AG09309 (cell line): ENCODE measurements at places on chromosomes 4 and X.
A peak's percentile ranks its signal among the peaks of the same experiment; 100 is the strongest.

DNA sequence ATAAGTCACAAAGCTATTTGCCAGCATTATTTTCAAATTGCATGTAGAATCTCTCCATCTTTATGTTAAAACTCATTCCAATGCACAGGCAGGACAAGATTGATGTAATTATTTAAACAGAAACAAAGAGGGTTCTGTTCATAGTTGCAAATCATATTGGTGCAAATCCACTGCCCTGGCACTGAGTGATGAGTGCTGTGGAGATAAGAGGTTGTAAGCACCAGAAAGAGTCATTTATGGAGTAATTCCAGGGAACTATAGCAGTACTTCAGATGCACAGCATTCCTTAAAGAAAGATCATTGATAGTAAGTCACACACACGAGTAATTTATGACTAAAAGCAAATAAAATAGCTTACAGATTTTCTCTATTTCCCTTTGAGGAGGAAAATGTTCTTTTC is 337.7 kb upstream of the CTSO start:
- peak; percentile 24 for DNase-seq

- no peak for DNase-seq
These were observed 115.0 kb upstream of the SHISA3 start for GRCh38 chr4:42282081-42282901.

- no peak for DNase-seq
These were observed 32.4 kb upstream of the PPP2R3B start for GRCh38 chrX:418927-419729.

- no peak for DNase-seq
These were observed 149.3 kb downstream of the NWD2 start for GRCh38 chr4:37393889-37394288.

DNA sequence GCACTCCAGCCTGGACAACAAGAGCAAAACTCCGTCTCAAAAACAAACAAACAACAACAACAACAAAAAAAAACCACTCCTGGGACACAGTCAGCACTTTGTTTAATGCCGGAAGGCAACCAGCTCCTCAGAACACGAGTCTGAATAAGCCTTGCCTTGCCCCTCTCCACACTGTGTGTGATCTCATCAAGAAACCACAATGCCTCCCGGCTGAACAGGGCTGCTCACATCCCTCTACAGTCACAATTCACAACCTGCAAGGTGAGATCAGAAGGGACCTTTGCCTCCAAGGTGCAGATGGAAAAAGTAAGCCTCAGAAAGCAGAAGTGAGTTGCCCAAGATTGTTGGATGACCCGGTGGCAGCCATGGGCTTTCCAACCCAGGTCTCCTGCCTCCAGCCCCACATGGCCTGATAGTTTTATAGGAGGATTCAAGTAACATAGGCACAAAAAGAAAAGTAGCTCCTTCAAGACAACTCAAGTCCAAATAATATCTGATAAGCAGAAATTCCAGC is 80.8 kb downstream of the JAKMIP1 start:
- DNase-seq, result no peak

- no peak for DNase-seq
These were observed 744.6 kb upstream of the IGFBP7 start for GRCh38 chr4:57854748-57855147.

GRCh38 chrX:11397680-11398079 is 104.5 kb downstream of the AMELX start:
- DNase-seq, result no peak

DNA sequence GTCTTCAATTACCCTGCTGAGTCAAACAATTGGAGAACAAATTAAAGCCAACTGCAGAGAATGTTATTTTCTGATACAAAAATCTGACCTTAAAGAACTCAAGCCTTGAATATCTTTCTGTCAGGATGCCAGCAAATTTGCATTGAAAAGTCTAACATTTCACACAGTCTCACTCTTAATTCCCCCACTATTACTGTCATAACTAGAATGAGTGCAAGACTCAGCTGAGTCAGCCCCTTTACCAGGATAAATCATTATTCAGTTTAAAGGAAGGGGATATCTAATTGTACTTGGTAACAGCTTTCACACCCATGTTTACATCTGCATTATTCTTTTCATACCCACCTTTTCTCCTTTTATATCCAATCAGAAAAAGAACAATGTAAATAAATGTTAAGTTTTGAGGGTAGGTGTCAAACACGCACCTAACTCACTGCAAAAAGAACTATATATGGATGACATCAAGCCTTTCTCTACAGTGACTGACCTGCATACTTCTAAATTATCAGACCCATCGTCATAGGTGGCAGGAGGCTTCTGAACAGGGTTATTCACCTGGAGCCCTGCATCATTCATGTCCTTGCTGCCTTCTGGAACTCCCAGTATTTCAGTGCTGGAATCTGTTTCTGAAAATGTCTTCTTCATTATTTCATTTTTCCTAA is 117.4 kb downstream of the TMA16 start:
- no peak for DNase-seq

DNA sequence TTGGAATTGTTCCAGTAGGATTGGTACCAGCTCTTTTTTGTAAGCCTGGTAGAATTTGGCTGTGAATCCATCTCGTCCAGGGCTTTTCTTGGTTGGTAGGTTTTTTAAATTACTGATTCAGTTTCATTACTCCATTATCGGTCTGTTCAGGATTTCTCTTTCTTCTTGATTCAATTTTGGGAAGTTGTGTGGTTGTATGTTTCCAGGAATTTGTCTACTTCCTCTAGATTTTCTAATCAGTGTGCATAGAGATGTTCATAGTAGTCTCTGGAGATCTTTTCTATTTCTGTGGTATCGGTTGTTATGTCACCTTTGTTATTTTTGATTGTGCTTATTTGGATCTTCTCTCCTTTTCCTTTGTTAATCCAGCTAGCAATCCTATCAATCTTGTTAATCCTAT is 248.7 kb downstream of the ARHGAP10 start:
- no peak for DNase-seq

GRCh38 chr4:170051402-170051801 is 25.2 kb upstream of the MFAP3L start:
- DNase-seq, result no peak

DNA sequence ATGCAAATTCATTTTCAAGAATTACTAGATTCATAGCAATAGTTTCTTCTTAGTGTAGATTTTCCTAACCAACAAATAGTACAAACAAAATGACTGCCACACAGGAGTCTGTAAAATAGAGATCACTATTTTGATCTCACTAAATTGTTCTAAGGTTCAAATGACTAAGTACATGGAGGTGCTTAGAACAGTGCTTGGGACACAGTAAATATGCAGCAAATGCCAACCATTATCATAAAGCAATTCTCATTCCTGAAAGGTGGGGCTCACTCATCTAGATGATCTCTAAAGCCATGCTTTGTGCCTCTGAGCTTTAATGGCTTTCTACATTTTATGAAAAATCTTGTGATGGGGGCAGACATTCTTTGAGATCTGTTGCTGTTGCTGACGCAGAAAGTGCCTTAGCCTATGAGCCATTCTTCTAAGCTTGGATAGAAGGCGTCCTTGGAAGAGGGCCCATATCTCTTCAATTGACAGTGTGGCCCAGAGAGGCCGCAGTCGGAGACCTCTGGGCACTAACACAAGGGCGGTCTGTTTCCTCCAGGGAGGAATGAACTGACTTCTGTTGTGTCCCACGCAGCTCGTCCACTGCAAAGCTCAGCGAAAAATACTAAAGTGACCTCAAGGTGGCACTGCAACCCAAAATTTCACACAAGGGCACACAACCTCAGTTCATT is 23.5 kb downstream of the TLR10 start:
- DNase-seq, result no peak

DNA sequence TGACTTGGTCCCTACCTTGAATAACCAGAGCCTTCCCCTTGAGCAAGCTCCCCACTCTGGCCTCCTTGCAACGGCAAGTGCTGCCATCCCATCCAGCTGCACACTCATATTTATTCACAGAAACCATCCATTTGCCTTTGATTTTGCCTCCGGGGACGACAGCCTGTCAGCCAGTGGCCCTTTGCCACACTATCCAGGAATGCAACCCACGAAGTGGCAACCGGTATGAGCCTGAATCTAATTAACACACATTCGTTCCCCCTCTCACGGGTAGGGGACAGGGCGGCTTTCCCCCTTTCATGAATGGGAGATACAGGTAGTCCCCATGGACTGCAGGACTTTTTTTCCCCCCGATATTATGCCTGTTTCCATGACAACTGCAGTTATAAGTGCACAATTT is 15.5 kb downstream of the CRMP1 start:
- DNase-seq, result no peak

GRCh38 chr4:55635282-55635681 is 816 bp downstream of the NMU start:
- no peak for DNase-seq

DNA sequence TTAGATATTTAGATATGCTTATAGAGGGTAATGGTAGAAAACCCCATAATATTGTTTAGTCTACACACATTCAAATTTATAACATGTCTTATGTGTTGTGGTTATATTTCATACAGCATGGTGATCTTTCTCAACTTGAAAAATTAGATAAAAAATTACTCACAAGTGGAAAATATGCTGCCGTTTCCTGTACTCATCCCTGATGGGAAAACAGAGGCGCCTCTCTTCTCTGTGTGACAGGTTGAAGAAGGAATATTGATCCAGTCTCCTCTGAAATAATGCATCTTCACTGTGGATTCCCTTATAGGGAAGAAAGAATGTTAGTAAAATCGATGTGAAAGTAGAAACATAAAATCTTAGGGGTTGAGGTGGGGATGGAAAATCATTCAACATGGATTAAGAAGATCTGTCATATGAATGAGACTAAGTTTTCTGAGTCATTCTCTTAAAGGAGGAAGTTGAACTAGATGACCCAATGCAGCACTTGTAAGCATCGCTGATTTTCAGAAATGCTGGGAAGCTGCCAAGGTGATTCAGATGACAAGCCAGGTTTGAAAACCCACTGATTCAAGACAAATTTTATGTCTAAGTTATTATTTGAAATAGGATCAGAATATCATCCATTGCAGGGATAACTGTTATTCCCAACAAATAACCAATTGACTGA is 70.7 kb downstream of the ANKRD50 start:
- peak; percentile 47 for DNase-seq

DNA sequence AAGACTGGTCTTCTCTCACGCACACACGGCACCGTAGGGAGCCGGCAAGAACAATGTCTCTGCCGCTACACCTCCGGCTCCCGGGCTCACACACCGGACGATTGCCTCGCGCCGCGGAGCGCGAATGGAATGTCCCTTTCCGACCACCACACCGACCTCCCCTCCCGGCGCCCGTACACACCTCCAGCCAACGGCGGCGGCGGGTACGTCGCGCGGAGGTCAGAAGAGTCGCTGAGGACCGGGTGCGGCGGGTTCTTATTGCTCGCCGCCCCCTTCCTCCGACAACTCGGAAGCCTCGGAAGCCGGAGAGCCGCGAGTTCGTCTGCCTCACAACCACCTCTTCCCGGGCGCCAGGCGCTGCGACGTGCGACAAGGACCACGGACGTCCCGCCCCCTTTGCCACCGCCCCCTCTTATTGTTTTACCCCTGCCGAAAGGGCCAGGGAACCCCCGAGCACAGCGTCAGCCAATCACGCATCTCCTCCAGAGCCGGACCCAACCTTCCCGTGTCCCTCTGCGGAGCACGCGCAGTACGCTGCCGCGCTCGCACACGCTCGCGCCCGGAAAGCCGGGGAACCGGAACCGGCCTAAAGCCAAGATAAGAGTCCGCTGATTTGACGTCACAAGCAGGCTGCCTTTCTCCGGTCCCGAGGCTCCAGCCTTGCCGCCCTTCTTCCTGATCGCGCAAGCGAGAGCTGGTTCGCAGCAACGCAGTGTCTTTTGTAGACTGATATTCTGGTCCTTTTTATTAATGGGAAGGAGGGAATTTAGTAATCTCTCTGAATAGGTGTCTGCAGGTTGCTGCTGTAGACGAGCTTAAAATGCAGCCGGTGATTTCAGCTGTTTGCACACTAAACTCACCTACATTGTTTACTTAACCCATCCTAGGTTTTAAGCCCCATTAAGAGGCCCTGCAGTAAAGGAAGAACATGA is at the start of gene G3BP2:
TSS of gene G3BP2 (minus strand) at position 385 of the 932 bp plus-strand sequence. CDS start 11,386 bp downstream, outside the sequence.
- DNase-seq, result peak; percentile 87

DNA sequence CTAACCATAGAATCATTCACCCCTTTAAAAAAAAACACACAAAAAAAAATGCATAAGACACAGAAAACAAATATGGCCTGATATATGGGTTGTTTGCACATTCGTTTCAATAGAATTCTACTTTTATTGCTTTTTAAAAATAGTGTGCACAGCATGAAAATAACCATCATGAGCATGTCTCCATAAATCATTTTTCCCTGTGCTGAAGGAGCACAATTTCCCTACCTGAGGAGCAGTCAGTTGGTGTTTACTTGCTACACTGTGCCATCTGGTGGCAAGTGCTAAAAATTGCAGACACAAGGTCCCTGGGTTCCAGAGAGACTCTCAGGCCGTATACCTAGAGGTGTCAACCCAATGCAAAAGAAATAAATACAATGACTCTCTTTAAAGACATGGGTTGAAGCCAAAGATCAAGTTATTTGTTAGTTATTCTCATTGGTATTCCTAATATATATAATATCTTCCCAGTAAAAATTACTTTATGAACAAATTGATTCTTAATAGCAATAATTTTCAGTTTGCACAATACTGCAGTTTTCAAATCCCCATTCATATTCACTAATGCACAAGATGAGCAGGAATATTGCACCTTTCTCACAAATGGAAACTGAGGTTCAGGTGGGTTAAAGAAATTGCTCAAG is 551.4 kb downstream of the IQCM start:
- DNase-seq, result peak; percentile 21
